ENCODE measurements at places on chromosomes 2 and 18.
A peak's percentile ranks its signal among the peaks of the same experiment; 100 is the strongest.

DNA sequence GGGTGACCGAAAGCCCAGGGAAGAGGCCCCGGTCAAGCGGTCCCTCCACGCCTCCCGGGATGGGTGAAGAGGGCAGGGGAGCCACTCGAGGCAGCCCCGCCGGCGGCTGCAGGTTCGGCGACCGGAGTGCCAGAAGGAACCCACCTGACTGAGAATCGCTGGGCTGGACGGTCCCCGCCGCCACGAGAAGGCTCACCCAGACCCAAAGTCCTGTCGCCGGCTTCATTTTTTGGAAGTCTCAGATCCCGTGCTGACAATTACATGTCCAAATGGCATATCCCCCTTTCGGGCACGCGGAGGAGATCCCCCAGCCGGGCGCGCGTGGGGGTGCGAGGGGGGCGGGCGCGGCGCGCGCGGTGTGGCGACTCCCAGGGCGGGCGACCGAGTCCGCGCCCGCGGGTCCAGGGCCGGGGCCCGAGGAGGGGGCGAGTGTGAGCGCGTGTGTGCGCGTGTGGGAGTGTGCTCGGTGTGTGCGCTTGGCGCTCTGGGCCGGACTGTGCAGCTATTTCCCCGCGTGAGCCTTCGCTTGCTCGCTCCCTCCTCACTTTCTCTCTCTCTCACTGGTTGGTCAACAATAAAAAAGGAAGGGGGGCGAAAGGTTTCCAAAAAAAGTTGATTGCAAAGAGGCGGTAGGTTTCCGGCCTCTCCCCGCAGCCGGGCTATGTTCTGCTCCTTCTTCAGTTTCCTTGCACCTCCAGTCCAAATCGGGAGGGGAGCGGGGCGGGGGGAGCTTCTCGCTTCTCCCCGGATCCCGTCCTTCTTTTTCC is at the start of gene ERBB4:
Gene ERBB4, minus strand, starts transcription at position 498 of the 767 bp plus-strand sequence. Its CDS starts 272 bp downstream, at position 226.
- H3K27me3 ChIP-seq = no peaks in the 10 kb centered on the region
- peaks cover 24% of the 10 kb centered on the region for H3K4me1 ChIP-seq
- peak within 1 kb of the TSS; percentile 95 for H3K4me3 ChIP-seq
- peak; percentile 66 for DNase-seq

DNA sequence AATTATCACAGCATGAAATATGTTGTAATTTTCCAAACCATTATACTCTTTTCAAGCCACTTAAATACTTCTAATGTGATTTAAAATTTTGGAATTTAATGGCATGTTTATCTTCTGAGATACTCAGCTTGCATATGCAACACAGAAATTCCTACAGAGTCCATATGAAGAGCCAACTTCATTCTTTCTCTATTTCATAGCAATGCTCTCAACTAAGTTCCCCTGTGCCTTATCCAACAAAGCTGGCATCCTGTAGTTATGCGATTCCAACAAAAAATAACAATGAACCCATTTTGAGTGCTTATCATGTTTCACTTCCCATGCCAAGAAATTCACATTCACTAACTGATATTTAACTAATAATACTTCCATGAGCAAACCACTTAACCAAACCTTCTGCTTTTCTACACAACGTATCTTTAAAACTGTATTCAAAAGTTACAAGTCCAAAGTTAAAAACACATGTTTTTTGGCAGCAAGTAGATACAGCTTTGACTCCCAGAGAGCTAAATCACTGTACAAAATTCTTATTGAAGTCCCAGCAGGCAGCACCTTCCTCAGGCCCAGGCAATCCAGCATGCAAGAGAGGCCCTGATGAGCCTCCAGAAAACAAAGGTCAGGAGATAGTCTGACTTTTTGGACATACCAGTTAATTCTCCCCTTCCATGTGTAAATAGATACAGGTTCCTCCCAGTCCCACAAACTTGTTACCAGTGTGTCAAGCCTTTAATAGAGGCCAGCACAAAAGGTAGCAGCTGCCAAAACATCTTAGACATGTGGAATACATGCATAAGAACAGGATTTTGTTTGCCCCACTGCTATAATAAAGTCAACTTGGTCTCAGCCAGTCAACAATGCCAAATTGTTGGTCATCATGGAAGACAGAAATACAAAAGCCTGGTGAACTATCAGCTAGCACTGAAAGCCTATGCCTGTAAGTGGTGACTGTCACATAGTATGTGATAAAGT is 113.1 kb upstream of the WDR75 start:
- no peak overlapping the region for H3K27ac ChIP-seq
- no peak overlapping the region for H3K4me3 ChIP-seq
- no peaks in the 10 kb centered on the region for H3K36me3 ChIP-seq
- DNase-seq = peak; percentile 80

- DNase-seq = no peak
- H3K4me1 ChIP-seq = no peaks in the 10 kb centered on the region
- H3K4me3 ChIP-seq = no peak overlapping the region
- H3K36me3 ChIP-seq = no peaks in the 10 kb centered on the region
These were observed 16.9 kb upstream of the HNRNPLL start for GRCh38 chr2:38619458-38620164.

DNA sequence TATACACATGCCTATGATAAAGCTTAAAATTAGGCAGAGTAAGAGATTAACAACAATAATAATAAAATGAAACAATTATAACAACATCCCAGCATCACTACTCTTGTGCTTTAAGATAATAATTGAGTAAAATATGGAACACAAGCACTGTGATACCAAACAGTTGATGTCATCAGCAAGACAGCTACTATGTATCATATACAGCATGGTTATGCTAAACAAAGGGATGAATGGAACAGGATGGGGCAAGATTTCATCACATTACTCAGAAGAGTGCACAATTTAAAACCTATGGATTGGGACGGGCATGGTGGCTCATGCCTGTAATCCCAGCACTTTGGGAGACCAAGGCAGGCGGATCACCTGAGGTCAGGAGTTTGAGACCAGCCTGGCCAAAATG is 1221.0 kb downstream of the SUCLG1 start:
- no peak overlapping the region for H3K27ac ChIP-seq
- H3K36me3 ChIP-seq = no peaks in the 10 kb centered on the region
- no peaks in the 10 kb centered on the region for H3K27me3 ChIP-seq
- DNase-seq = no peak
- no peak overlapping the region for H3K4me3 ChIP-seq

- no peaks in the 10 kb centered on the region for H3K27me3 ChIP-seq
- H3K36me3 ChIP-seq = no peaks in the 10 kb centered on the region
- no peak overlapping the region for H3K27ac ChIP-seq
- H3K4me3 ChIP-seq = no peak overlapping the region
These were observed 222.0 kb upstream of the FN1 start for GRCh38 chr2:215657844-215658243.

GRCh38 chr2:5991305-5991968 is 299.3 kb downstream of the SOX11 start:
- H3K4me1 ChIP-seq = no peaks in the 10 kb centered on the region
- H3K36me3 ChIP-seq = no peaks in the 10 kb centered on the region
- H3K27ac ChIP-seq = no peak overlapping the region
- H3K27me3 ChIP-seq = no peaks in the 10 kb centered on the region
- no peak for DNase-seq

- DNase-seq = peak; percentile 67
- H3K36me3 ChIP-seq = no peaks in the 10 kb centered on the region
- no peak overlapping the region for H3K4me3 ChIP-seq
- H3K4me1 ChIP-seq = peaks cover 11% of the 10 kb centered on the region
These were observed 169.6 kb downstream of the KCNS3 start for GRCh38 chr2:18047896-18048657.
